Type B pancreatic cell (in vitro differentiated cells): ENCODE measurements at places on chromosomes 13 and 19.

DNA sequence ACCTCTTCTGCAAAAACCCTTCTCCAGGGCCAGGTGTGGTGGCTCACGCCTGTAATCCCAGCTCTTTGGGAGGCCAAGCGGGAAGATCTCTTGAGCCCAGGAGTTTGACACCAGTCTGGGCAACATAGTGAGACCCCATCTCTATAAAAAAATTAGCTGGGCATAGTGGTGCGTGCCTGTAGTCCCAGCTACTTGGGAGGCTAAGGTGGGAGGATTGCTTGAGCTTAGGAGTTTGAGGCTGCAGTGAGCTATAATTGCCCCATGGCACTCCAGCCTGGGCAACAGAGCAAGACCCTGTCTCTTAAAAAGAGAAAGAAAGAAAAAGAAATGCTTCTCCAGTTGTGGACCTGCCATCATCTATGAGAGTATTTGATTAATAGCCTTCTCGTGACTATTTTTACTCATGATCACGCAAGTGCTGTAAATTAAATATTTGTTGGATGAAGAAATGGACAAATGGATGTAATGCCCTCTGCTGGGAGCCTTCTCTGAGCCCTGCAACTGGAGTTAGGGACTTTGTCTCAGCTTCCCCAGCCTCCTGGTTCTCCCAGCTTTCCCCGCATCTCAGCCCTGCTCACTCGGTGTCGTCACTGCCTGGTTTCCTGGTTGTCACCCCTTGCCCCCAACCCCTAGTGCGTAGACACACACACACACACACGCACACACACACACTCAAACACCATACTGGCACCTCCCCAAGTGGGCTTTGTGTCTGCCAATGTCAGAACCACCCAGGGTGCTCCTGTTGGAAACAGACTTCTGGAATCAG lies 12.2 kb downstream of the WIZ start:
- DNase-seq, result no peak

DNA sequence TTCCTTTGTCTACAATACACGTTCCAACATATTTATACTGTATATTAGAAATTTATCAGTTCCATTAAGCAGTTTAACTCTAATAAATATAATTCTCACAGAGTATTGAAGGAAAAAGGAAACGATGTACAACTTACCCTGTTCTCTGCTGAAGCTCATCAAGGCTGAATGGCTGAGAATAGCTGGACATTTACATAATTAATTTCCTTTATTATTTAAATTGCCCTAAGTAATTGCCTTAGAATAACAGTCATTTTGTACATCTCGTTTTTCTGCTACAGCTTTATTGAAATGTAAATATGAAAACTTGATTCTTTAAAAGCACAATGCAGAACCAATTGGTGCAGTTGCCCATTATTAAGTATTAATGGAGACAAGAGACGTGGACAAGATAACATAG lies 648.3 kb upstream of the ATXN8OS start:
- DNase-seq, result no peak

- no peak for DNase-seq
These were observed 28.9 kb upstream of the TPP2 start for GRCh38 chr13:102567857-102568256.

DNA sequence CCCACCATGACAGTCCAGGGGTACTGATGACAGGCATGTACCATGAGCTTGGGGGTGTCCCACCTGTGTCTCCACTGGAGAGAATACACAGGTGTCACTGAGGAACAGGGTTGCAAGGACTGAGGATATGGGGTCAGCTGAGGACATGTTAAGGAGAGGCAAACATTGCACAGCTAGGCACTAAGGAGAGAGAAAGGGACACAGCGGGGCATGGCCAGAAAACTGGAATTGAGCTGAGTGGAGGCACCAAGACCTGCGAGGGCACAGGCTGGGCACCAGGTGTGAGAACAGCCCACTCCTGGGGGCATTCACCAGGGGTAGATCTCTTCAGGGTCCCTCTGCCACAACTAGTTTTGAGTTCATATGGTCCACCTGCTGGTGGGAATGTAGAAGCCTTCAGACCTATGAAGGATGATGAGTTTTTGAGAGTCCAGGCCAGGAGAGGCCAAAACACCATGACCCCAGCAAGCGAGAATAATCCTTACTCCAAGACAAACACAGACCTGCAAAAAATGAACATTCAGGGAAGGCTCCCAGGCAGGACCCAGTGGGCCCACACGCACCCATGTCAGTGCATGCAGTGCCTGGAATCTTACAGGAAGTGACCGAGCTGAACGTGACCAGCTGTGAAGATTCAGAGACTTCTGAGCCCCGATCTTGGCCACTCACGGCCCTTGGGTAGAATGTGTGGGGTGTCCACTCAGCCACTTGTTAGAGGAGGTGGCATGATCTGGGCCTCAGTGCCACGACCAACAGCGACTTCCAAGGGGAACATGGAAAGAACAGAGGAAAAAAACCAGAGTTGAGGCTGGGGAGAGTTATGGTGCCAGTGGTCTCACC lies 1.4 kb upstream of the ZNF584 start:
- DNase-seq, result no peak

DNA sequence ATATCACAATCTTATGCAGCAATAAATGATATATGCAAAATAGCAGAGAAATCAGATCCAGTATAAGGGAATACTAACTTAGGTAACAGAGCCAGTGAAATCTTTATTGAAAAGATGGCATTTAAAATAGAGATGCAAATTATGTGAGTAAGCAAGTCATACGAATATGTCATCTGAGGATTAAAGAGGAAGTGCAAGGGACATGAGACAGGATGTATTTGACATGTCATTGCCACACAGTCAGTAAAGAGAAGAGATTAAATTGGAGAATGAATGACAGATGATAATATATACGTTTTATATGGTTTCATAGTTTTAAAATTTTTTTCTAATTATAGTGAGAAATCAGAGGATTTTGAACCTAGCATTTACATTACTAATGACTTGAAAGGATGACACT lies 426.4 kb downstream of the SLITRK5 start:
- no peak for DNase-seq

- no peak for DNase-seq
These were observed 418.9 kb downstream of the DIAPH3 start for GRCh38 chr13:59744747-59745391.

- DNase-seq, result no peak
These were observed 10.6 kb upstream of the ZNF460 start for GRCh38 chr19:57269515-57270250.

GRCh38 chr19:14916848-14917247 lies 24.4 kb upstream of the OR7C2 start:
- DNase-seq, result no peak

- DNase-seq, result no peak
These were observed 1193.1 kb upstream of the MIR17HG start for GRCh38 chr13:90154311-90154960.

DNA sequence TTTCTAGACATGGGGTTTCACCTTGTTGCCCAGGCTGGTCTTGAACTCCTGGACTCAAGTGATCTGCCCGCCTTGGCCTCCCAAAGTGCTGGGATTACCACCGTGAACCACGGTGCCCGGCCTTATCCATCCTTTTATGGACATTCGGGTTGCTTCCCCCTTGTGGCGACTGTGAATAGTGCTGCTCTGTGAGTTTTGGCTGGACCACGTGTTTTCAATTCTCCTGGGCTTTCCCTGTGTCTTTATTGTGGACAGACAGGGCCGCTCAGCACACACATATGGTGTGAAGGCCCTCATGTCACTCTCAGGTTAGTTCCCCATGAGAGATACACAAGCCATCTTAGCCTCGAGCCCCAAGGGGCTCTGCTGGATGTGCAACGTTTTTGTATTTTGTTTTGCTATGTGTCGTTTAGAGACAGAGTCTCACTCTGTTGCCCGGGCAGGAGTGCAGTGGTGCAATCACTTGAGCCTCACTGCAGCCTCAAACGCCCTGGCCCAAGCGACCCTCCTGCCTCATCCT lies 40.5 kb downstream of the MAU2 start:
- DNase-seq, result no peak

DNA sequence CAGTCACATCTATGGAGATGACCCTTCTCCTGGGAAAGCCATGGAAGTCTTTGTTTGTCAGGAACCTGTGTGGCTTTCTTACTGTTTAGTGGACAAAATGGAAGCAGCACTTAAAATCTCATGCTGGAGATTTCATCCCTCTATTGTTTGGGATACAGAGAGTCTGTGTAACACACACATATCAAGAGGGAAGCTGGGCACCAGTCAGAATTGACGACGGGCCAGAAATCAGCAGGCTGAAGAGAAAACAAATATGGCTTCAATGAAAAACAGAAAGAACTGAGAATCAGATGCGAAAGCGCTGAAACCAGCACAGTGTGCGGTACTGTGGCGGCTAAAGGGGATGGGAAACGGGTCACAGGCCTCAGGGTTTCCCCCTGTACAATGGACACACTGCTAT lies 72.2 kb upstream of the WASF3 start:
- no peak for DNase-seq

DNA sequence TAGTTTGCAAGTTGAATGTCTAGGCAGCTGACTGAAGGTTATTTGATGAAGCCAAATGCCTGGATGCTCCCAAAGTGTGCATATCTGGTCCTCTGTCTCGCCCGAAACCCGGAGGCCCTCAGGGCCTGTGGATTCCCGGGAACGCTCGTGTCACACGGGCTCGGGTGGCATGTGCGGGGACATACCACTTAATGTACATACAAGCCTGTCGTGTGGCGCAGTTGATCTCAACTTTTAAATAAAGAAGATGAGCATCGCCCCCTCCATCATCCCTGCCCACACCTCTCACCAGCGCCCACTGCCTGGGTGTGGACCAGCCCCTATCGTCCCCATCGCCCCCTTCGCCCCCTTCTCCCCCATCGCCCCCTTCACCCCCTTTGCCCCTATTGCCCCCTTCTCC lies 33.9 kb downstream of the ATP11A start:
- DNase-seq, result no peak
